ENCODE measurements at places on chromosomes 6 and 20.

GRCh38 chr6:29749308-29749662, 26.1 kb downstream of the HLA-F start:
- DNase-seq, result no peak

GRCh38 chr6:85662251-85662650, 19.6 kb upstream of the SYNCRIP start:
- DNase-seq, result no peak

GRCh38 chr6:111626441-111626840, 20.8 kb upstream of the TRAF3IP2 start:
- DNase-seq, result no peak

GRCh38 chr6:35320031-35320410, 22.3 kb upstream of the PPARD start:
- DNase-seq, result no peak

DNA sequence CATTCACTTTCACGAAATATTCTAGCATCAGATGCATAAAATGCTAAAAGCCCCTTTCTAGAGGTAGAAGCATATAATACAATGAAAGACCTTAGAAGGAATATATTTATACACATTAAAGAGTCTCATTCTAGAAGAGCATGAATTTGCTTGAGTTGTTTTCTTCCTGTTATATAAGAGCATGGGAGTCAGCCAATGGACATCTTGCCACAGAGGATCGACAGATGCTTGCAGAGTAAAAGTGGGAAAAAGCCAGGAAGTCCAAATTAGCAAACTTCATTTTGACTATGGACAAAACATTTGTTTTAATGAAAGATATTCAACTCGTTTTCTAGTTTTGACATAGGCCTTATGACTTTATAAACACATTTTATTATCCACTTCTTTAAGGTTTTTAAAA, 44.2 kb upstream of the RIPPLY2 start:
- no peak for DNase-seq

- no peak for DNase-seq
Observed at GRCh38 chr6:134295953-134296553, 21.9 kb downstream of the SGK1 start.

GRCh38 chr6:150622941-150623874, 23.5 kb downstream of the PLEKHG1 start:
- DNase-seq, result no peak

DNA sequence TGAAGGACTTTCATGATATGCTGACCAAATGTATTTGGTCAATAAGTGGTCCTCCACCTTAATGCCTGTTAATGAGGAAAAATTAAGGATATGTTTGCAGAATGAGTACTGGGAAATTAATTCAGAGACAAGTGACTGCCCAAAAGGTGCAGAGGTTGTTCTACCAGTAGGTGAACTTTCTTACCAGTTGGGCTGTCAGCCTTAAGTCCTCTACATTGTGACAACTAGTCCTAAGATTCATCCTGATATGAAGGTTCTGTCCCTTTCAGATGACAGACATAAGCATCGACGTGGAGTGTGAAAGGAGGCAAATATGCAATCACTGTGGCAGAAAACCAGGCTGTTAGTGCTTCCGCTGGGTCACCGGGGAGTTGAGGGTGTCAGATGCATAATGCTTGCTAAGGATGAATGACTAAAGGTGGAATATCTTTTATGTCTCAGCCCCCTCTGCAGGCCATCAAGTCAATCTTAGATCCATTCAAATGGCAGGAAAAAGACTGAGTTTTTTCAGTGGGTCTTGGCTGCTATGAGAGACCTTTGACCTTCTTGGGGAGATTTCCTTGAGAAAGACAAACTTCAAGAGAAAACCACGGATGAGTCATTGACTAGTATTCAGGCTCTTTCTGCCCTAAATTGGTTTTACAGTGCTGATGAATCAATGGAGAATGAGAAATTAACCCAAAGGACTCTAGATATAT, 226.0 kb downstream of the TPBG start:
- DNase-seq, result no peak

- no peak for DNase-seq
Observed at GRCh38 chr6:91490671-91491301, 903.9 kb upstream of the MAP3K7 start.

- DNase-seq, result no peak
Observed at GRCh38 chr6:164133095-164133494, 718.6 kb downstream of the QKI start.

GRCh38 chr6:137911675-137912191, 44.7 kb downstream of the TNFAIP3 start:
- DNase-seq, result no peak

DNA sequence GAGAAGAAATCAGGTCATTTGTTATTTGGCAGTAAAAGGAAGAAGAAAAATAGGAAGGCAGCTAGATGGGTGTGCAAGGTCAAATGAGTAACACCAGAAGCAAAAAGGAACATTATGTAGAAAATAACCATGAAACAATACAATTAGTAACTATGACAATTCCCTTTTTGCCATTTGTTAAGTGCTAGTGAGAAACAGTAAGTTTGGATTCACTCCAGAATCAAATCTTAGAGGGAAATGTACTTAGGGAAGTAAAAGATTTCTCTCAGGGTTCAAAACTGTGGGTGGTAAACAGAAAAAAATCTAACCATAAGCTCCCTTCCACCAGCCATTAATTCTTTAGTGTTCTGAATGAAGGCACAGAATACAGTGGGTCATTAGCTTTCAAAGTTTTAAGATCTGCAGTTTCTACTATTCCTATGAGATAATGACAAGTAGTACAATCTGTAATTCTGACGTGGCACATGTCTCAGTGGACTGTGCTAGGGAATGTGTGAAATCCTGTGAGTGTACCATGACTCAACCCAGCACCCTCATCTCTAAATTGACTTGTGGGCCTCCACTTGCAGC, 17.1 kb downstream of the REPS1 start:
- no peak for DNase-seq

- no peak for DNase-seq
Observed at GRCh38 chr6:148445116-148445515, 102.5 kb downstream of the SASH1 start.

- DNase-seq, result no peak
Observed at GRCh38 chr6:157438611-157439111, 57.7 kb downstream of the ZDHHC14 start.

DNA sequence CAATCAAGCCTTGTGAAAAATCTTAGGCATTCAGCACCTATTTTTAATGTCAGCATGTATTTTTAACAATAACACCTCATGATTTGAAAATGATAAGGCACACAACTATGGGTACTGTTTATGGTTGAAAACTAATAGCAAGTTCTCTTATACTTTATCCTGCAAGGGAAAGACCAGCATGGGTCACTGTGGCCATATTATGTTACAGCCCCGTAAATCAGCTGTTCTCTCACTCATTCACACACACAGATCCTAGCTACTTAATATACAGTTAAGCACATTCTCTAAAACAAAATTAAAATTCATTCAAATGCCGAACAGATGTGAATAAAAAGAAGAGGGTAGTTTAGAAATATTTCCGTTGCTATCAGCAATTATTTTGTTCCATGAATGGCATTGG, 224.4 kb downstream of the OGFRL1 start:
- DNase-seq, result no peak

- no peak for DNase-seq
Observed at GRCh38 chr6:53744321-53744720, 50.5 kb upstream of the LRRC1 start.

- DNase-seq, result no peak
Observed at GRCh38 chr20:4613184-4613583, 108.5 kb upstream of the PRND start.

DNA sequence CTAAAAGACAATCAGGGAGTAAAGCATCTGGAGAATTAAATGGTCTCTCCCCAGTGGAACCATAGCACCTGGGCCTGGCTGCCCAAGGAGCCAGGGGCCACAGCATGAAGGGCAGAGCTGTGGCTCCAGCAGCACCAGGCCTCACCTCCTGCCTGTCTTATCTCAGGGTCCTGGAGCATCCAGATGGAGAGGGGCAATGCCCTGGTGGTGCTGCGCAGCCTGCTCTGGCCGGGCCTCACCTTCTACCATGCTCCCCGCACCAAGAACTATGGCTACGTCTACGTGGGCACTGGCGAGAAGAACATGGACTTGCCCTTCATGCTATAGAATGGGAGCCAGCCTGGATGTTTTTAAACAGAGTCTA, 17.0 kb downstream of the MRPS18A start:
- DNase-seq, result no peak

DNA sequence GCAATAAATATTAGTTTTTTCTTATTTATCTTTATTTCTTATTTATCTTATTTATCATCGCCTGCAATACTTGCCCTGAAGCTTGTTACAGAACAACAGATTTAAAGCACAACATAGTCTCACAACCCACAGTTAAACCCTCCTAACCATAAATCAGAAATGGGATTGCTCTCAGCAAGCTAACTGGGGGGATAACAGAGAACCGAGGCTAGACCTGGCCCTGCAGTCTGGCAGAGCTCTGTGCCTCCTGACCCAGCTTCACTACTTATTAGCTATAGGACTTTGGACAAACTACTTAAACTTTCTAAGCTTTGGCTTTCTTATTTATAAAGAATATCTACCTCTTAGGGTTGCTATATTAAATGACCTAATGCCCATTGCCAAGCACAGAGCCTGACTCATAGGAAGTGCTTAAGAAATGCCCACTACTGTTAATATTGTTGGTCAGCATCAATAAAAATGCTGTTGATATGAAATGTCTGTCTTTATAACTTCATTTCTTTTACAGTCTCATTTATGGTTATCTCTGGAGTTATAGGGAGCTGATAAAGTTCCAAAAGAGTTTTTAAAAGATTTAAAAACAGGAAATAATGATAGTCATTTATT, 87.9 kb upstream of the BEND6 start:
- DNase-seq, result no peak

DNA sequence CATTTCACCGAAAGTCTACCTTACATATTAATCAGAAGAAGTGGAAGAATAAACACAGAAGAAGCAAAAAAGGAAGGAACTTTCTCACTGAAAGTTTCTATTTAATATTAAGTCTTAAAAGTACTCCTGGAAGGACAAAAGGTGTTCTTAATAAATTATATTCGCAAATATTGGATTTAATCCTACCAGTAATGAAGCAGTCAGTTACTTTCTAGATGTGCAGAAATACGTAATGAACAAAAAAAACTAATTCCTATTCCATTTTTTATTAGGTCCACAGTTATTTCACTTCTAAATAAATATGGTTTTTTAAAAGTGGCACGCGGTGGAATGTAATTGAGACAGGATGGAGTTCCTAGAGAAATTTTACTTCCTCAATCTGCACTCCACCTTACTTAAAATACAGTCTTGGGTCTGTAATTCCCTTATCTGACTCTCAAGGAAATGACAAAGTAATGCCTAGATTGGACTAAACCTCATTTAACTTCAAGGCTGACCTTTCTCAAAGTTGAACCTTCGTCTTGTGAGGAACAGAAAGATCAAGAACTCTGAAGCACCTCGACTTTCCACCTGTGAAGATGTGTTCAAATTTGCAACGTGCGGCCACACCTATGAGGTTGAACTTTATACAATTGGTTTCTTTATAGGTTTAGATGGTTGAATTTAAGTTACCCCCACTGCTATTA, 1.1 kb upstream of the TRAM2 start:
- no peak for DNase-seq

- DNase-seq, result no peak
Observed at GRCh38 chr20:37265152-37265551, 3.5 kb upstream of the GHRH start.

- no peak for DNase-seq
Observed at GRCh38 chr6:29925321-29925720, 17.0 kb upstream of the HLA-A start.

DNA sequence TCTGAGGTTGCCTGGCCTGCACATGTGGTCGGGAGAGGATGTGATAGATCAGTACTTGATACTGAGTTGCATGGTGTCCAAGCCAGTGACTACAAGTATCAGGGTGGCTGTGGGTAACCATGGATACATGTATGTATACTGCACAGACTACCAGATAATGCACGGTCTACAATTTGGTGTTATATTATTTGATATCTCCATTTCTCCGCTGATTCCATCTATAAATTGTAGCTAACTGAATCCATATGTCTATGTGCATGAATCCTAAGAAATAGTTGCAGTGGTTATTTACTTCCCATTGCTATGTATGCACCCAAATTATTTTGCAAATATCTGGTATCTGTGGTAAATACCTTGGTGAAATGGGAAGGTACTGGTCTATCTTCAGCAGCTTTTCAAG, 83.8 kb upstream of the KIF25 start:
- DNase-seq, result no peak

- DNase-seq, result no peak
Observed at GRCh38 chr6:20868397-20869096, 334.3 kb downstream of the CDKAL1 start.

GRCh38 chr6:41836660-41837052, 49.2 kb downstream of the TOMM6 start:
- no peak for DNase-seq

- no peak for DNase-seq
Observed at GRCh38 chr20:1166948-1167720, 17.6 kb downstream of the TMEM74B start.

DNA sequence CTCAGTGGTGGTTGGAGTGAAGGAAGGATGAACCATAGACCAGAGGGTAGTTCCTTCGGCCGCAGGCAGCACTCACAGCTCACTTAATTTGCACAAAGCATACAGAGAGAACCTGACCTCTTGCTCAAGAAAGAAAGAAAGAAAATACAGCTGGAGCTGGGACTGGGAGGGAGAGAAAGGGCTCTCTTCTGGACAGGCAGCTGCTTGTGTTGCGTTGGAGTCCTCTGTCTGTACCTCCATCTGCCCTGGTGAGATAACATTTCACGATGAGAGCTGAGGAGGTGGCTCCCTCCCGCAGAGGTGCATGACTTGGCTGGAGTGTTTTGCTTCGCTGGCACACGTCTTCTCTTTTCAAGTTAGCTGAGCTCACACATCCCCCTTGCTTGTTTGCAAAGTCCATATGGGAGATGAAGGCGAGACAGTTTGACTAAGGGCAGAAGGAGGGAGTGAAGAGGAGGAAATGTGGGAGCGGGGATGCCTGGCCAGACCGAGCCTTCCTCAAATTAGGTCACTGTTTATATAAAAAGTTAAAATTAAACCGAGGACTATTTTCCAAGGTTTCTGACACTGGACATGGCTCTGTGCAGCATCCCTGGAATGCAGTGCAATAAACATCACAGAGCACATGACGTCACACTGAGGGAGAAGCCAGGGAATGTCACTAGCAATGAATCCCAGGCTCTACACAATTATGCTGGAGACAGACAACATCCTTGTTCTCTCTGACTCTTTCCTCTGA, 359.4 kb downstream of the CD83 start:
- DNase-seq, result peak; percentile 13

- DNase-seq, result no peak
Observed at GRCh38 chr6:157675831-157676230, 147.2 kb upstream of the SNX9 start.

GRCh38 chr6:158164579-158165170, 3.4 kb downstream of the SERAC1 start:
- no peak for DNase-seq
